ENCODE measurements at places on chromosomes 2 and 18. TPM values are rescaled to one million over a fixed set of nuclear protein-coding genes. Genes with fewer than 3 reads are reported as not detected.

SLC4A5 gene
- total RNA-seq, result 1.8 TPM

DSG1 gene
- not detected for total RNA-seq

CRACDL gene
- 0.09 TPM for total RNA-seq

KCNG3 gene
- total RNA-seq, result 2.1 TPM

NEMP2 gene
- total RNA-seq, result 17.2 TPM

DNAJC5G gene
- not detected for total RNA-seq

TM4SF20 gene
- not detected for total RNA-seq

PXDN gene
- 0.58 TPM for total RNA-seq

C2orf80 gene
- total RNA-seq, result not detected

MGAT4A gene
- total RNA-seq, result 57.6 TPM

GNLY gene
- 46.7 TPM for total RNA-seq

DRC1 gene
- not detected for total RNA-seq

ZNF892 gene
- total RNA-seq, result 2.9 TPM

WNT10A gene
- 27.9 TPM for total RNA-seq

TGFA gene
- total RNA-seq, result 0.38 TPM

ANKRD29 gene
- total RNA-seq, result not detected

SLC16A14 gene
- total RNA-seq, result 2.3 TPM

CAPN13 gene
- not detected for total RNA-seq

GRCh38 chr2:154386186-154386585, 312.3 kb upstream of the KCNJ3 start:
- DNase-seq, result no peak

DNA sequence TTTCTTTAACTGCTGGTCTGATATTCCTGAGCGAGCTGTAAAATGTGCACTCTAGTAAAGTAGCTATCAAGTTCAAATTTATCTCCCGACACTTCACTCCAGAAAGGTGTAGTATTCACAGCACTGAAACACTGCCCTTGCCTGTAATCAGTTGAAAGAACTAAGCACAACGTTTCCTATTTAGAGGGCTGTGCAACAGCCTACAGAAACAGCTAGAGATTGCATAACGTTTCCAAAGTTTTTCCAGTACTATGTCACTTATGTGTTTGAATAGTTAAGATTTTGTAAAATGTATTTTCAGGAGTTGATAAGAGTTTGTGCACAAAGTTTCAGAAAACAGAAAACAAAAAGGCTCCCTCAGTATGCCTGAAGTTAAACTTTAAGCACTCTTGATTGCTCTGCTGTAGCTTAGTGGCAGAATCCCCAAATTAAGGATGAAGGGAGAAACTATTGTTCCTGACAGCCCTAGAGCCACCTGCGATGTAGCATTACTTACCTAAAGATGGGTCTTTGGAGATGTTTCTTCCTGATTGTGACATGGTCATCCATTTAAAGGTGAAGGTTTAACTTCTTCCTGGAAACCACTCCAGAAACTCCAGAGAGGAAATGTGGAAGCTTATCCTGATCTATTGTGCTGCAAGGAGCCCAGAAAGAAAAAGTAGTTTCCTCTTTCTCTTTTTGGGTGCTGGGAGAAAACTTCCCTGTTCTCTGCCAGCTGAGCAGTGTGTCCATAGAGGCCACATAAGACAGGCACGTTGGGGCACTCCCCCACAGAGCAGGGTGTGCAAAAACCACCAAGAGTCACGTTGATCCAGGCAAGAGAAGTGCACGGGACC, 536 bp downstream of the PDE1A start:
- DNase-seq, result no peak

GRCh38 chr2:143856978-143857377, 662.9 kb downstream of the ZEB2 start:
- no peak for DNase-seq

GRCh38 chr2:185813707-185814106, 75.1 kb downstream of the FSIP2 start:
- DNase-seq, result no peak

DNA sequence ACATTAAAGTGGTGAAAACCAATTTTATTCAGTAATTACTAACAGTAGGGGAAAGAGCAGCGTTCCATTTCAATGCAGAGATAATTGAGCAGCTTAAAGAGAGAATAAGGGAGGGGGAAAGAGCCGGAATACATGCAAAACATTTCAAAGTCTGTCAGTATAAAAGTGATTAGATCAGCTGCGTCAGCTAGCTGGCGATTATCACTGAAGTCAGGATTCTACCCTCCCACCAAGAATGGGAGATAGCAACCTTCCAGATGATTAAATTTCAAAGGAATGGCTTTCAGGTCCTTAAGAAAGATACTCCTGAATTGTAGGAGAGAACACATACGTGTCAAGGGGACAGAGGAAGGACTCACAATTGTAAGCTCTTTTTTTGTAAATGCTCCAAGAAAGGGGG, 2.7 kb upstream of the ZC3H6 start:
- DNase-seq, result no peak

- no peak for DNase-seq
These were observed 119.6 kb upstream of the ARL5A start for GRCh38 chr2:151947813-151948165.

DNA sequence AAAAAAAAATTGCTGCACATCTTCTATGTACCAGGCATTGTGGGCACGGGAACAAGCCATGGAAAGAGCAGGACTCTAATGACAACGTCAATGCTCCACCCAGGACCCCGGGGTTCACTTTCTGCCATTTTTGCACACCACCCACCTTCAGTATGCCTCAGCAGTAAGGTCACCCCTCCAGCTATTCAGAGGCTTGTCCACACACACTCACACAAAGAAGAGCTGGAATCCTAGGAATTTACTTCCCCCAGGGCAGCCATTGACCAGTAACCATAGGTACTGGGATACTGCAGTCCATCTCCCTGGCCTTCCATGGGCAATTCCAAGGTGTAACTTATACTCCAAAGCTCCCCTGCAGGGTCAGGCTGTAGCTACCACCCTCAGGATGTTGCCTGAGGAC, 170.8 kb downstream of the SUCLG1 start:
- DNase-seq, result no peak

DNA sequence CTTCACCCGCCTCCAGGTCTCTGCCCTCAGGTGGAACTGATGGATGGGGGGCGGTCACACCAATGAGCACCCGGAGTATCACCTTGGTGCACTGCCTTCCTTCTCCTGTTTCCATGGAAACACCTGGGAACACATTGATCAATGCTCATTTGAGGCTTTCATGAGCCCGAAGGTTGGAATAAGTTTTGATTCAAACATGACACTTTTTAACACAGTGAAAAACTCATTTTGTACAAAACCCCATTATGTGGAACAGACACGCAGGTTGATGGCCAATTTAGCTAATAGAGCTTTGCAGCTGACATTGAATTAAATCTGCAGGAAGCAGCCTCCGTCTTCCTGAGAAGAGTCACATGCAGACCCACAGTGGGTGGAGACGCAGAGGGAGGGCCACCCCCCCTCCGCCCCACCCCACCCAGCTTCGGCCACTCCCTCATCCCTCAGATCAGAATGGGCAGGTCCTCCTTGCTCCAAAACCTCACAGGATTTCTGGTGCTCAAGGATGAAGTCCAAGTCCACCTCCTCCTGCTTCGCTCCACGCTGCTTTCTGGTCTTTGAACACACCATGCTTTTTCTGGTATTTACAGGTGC, 96.0 kb upstream of the MYCN start:
- no peak for DNase-seq

DNA sequence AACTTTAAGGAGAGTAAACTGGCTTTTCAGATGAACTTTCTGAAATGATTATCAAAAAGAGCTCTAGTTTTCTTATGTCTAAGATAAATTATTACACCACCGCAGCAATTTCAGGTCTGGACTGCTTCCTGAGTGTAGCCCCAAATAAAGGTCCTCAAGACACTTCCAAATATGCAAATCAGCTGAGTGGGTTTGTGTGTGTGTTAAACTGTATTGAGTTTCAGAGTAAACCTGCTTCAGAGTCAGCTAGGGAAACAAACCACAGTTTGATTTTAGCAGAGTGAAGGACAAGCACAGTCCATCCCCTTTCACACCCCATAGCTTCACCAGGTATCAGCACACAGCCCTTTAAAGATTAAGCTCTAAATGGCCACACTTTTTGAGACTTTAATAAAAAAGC, 168.7 kb downstream of the NRXN1 start:
- no peak for DNase-seq

DNA sequence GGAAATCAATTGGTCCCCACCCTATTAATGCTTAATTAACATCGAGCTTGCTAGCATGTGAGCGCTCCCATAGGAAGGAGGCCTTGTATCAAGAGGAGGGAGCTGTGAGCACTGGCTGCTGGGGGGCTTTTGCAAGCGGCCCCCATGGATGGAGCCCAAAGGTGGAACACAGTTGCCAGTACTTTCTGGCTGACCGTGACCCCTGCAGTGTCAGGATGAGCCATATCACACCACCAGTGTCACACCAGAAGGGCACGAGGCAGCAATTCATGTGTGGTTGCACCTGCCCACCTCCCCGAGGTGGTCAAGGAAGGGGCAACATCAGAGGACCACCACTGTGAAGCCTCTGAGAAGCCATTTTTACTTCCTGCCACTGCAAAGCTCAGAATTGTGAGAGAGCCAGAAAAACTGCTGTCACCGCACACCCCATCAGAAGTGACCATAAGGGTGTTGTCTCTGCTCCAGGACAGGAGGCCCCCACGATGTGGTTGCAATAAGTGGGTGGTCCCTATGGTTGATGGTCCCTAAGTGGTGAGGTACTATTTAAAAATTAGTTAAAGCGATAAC, 99.8 kb upstream of the RAB6C start:
- no peak for DNase-seq

- DNase-seq, result no peak
These were observed 172.7 kb upstream of the TRIB2 start for GRCh38 chr2:12543978-12544558.

GRCh38 chr2:218270721-218271486, 585 bp downstream of the PNKD start:
- no peak for DNase-seq

GRCh38 chr2:196441527-196441926, 198.0 kb upstream of the CCDC150 start:
- DNase-seq, result no peak

DNA sequence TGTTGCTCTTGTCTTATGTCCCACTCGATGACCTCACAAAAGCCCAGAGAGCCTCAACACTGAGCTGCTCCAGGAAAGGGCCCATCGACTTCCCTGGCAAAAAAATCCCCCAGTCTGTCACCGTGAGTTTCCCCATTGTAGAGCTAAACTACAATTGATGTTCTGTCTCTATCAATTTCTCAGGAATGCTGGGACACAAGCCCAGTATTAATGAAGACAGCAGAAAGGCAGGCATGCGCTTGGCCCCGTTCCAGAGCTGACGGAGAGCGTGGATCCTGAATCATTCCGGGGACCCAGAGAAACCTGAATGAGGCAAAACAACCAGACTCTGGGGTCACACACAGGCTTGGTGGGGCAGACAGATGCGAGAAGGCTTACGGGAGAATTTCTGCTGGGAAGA, 146.9 kb downstream of the TTC32 start:
- DNase-seq, result no peak

- no peak for DNase-seq
These were observed 257.7 kb downstream of the EN1 start for GRCh38 chr2:118589721-118590120.

- no peak for DNase-seq
These were observed 125.2 kb upstream of the MAP2 start for GRCh38 chr2:209298601-209299000.

DNA sequence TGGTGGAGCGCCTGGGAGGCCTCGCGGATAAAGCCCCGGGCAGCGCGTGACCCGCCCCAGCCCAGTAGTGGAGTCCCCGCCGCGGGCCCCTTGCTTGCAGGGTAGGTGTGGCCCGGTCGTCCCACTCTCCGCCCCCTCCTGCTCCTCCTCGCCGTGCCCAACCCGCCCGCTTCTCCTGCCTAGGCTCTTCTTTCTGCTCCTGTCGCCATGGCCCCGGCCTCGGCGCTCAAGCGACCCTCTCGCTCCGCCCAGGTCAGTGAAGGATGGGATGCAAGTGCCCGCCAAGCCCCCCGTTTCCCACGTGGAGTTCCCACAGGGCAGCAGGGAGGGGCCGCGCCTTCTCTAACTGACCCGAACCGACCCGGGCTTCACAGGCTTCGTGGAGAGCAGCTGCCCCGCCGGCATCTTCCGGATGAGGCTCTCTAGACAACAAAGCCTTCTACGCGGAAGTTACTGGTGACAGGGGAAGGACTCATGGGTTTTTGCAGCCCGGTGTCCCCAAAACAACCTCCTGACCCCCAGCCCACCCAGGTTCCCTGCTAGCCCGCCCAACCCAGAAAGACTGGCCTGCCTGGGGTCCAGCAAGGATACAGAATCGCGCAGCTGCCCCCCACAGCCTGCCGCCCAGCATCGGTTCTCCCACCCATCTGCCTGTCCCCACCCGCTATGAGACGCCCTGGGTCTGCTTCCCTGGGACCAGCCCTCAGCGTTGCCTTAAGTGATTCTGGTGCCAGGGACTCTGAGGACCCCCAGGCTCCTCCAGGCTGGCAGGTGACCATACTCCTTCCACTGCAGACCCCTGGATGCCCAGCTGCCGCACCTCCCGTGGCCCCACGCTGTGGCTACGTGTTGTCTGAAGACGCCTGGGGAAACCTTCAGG, 32.8 kb downstream of the TTC32 start:
- peak; percentile 76 for DNase-seq

GRCh38 chr2:63572001-63572400, 16.3 kb downstream of the WDPCP start:
- DNase-seq, result no peak

DNA sequence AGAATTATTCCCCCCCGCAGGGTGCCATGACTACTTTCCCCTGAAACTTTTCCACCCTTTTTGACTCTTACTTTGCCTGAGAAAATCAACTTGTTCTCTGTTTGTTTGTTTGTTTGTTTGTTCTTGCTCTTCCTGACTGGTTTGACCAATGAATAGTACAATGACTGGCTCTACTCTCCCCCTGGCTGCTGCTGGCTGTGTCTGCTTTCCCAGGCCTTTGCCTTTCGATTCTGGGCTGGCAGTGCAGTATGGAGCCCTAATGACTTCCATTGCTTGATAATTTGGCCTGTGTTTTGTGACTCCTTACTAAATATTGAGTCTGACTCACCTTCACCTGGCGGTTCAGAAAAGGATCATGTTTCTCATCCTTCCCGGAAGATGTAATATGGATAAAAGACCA, 241.1 kb downstream of the TMEM182 start:
- no peak for DNase-seq

- no peak for DNase-seq
These were observed 113.4 kb upstream of the RAB27B start for GRCh38 chr18:54714851-54715250.

GRCh38 chr18:57930476-57930875, 113.5 kb upstream of the NEDD4L start:
- DNase-seq, result no peak
